ENCODE measurements at places on chromosomes 11 and 22.

DNA sequence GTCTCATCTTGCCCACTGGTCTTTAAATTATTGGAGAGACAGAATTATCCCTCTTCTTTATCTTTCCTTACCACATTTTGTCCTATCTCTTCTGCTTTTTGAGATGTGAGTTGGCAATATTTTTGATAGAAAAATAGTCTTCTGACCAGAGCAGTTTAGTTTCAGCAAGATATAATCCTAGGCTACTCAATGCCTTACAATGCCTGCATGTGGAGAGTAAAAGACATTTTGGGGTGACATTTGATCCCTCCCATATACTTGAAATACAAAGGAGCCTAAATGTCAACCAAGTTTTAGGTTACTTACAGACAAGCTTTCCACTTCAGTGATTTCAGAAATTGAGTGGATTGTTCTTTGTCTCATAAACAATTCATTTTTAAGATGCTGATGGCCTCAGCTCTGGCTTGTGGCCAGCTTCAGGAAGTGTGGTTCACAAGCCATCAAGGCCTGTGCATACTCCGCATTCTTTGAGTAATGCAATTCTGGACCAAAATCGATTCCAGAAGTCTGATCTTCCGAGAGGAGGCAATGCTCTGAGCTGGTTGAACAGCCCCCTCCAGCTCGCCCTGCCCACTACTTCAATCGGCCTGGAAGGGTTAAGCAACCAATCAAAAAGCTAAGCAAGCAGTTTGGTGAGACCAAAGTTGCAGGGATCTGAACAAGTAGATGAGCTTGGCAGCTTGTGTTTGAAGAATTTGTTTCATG lies 274.4 kb downstream of the BLID start:
- DNase-seq: no peak

DNA sequence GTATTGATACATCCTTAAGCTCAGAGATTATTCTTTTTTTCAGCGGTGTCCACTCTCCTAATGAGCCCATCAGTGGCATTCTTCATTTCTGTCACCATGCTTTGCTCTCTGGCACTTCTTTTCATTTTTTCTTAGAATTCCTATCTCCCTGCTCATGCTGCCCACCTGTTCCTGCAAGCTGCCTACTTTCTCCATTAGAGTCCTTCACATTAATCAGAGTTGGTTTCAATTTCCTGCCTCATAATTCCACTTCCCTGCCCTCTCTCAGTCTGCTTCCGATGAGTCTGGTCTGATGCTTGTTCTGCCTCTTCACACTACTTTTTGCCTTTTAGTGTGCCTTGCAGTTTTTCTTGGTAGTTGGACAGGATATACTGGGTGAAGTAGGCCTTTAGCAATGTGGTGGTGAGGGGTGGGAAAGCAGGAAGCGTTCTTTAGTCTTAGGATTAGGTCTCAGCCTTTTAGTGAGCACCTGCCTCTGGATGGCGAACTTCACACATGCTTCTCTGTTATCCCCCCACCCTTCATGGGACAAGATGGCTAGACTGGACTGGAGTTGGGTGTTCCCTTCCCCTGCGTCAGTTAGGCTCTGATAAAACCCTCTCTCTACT lies 53.6 kb downstream of the CECR2 start:
- DNase-seq: no peak

DNA sequence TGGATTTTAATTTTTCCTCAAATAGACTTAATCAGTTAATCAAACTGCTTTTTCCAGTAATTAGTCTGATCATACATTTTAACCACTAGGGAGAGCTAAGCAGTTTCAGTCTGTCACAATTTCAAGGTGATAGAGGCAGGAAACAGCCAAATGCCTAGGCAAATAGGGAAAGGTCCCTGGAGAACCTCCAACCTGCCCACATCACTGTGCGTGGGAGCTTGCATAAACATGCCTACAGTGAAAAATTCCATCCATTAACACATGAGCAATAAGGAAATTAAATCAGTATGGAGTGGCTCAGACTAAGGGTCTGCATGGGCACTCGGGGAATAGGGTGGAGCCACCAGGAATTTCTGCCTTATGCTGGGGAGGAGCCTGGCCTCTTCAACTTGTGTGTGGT lies 74.6 kb downstream of the AASDHPPT start:
- no peak for DNase-seq

- DNase-seq: no peak
These were observed 5.4 kb downstream of the LARGE2 start for GRCh38 chr11:45927684-45928413.

DNA sequence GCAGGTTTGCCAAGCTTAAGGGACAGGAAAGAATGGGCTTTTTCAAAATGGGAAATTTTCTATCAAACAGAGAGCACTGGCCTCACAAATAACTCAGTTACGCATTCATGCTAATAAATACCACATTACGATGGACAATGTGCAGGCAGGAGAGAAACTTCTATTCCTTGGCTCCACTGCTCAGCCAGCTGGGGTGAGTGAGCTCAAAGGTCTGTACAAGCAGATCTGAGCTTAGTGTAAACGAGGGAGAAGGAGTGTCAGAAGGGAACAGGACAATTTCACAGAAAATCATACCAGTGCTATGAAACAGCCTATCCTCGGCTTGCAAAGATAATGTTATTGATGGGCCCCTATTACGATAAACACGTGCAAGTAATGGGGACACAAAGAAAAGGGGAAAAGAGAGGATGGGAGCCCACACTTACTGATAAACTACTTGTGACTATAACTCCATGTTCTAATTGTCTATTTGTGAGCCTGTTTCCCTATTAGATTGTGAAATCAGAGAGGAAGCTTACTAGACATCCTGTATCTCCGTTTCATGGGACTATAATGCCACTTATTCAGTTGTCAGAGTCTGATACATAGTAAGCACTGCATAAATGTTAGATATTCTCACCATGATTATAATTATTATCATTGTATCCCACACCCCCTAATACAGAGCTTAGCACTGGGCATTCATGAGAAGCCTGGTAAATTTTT lies 46.3 kb downstream of the AMOTL1 start:
- no peak for DNase-seq

DNA sequence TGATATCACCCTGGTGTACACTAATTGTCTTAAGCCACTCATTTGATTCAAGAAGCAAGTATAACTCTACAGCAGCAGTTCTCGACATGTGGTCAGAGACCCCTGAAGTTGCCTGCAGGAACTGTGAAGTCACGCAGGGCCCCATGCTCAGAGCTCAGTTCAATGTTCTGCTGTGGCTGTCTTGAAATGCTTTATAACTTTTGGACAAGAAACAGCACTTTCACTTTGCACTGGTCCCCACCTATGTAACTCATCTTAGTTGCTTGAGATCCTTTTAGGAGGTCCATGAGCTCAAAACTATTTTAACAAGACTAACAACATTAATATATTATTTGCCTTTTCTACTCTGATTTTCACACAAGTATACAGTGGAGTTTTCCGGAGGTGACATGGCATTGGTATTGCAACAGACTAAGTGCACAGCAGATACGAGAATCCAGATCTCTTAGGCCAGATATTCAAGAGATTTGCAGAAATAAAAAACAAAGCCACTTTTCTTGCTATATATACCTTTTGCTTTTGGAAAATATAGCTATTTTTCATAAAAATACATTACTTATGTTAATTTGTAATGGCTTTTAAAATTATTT lies 64.8 kb downstream of the PRR5L start:
- no peak for DNase-seq

- DNase-seq: no peak
These were observed 203.5 kb upstream of the SYN3 start for GRCh38 chr22:33261699-33262098.

GRCh38 chr11:119970555-119971304 lies 167.2 kb downstream of the TRIM29 start:
- DNase-seq: no peak

GRCh38 chr22:38465673-38466490 lies 2.0 kb upstream of the KDELR3 start:
- DNase-seq: no peak

- no peak for DNase-seq
These were observed 1021.2 kb downstream of the TBC1D22A start for GRCh38 chr22:47783433-47784366.

GRCh38 chr22:43308060-43308830 lies 34.9 kb downstream of the SCUBE1 start:
- no peak for DNase-seq

DNA sequence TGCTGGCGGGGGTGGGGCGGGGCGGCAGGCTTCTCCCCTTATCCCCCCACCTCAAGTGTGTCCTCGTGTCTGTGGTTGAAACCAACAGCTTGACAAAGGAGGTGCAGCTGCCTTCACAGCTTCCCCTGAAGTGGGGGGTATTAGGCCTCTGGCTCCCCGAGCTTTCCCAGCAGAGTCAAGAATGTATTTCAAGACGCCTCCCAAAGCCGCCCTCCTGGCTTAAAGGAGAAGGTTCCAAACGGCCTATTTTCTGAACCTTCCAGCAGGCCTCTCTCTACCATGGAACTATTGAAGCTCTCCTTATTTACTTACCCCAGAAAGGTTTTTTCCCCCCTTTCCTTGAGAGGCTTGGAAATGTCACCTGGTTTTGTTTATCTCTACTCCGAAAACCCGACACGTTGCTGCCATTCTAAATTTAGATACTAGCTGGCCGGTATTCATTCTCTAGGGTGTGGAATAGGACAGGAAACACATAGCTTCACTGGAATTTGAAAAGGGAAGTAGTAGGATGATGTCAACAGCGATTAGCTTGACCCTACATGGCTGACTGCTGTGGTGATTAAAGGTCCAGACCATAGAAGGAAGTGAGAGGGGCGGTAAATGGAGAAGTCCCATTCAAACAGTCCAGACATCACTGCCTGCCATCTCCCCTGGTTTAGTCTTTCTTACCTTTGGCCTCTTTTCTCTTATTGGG lies 671 bp upstream of the PICALM start:
- peak; percentile 56 for DNase-seq

- DNase-seq: no peak
These were observed 6.2 kb downstream of the SYT12 start for GRCh38 chr11:67029146-67029545.
